Activated CD4-positive, alpha-beta memory T cell treated with anti-CD3 and anti-CD28 coated beads, Interleukin-2, amount 10 ng/mL, durations not matched to agents 7 days and 5 days (primary cell): ENCODE measurements at places on chromosomes 3 and 15. TPM values are rescaled to one million over a fixed set of nuclear protein-coding genes. Genes with fewer than 3 reads are reported as not detected.

Gene TNFAIP8L3
- total RNA-seq: not detected

Gene SLC28A1
- not detected for total RNA-seq

Gene GOLGA6L9
- total RNA-seq: 1.4 TPM

Gene XCR1
- total RNA-seq: not detected

Gene RTP3
- total RNA-seq: not detected

Gene ROBO1
- total RNA-seq: not detected

Gene SOX2
- total RNA-seq: not detected

Gene GOLGA6A
- not detected for total RNA-seq

Gene TP53BP1
- 28.1 TPM for total RNA-seq

Gene CNTN3
- total RNA-seq: not detected

Gene RAB6B
- 4.5 TPM for total RNA-seq

Gene RETNLB
- total RNA-seq: not detected

Gene GAP43
- not detected for total RNA-seq

Gene ATP13A4
- total RNA-seq: 1.7 TPM

Gene ITIH1
- not detected for total RNA-seq

Gene OSTN
- total RNA-seq: not detected

Gene KLHL40
- not detected for total RNA-seq

Gene HIGD2B
- not detected for total RNA-seq

Gene MYL3
- total RNA-seq: not detected

Gene HEG1
- total RNA-seq: 27.7 TPM

Gene DLL4
- total RNA-seq: not detected

Gene ACAD11
- total RNA-seq: 9.0 TPM

Gene LRRC2
- total RNA-seq: 0.35 TPM

Gene TWF2
- total RNA-seq: 119 TPM

Gene PARP15
- 47.2 TPM for total RNA-seq

Gene PRR20G
- not detected for total RNA-seq

Gene PSTPIP1
- total RNA-seq: 187 TPM

Gene TMC3
- not detected for total RNA-seq

Gene PAK6
- 0.65 TPM for total RNA-seq

Gene CPEB1
- total RNA-seq: not detected
